ENCODE measurements at places on chromosomes 7 and 10.

- DNase-seq: no peak
These were observed 258.0 kb upstream of the HABP2 start for GRCh38 chr10:113294868-113295267.

- no peak for DNase-seq
These were observed 505 bp downstream of the NUDCD3 start for GRCh38 chr7:44489955-44490350.

DNA sequence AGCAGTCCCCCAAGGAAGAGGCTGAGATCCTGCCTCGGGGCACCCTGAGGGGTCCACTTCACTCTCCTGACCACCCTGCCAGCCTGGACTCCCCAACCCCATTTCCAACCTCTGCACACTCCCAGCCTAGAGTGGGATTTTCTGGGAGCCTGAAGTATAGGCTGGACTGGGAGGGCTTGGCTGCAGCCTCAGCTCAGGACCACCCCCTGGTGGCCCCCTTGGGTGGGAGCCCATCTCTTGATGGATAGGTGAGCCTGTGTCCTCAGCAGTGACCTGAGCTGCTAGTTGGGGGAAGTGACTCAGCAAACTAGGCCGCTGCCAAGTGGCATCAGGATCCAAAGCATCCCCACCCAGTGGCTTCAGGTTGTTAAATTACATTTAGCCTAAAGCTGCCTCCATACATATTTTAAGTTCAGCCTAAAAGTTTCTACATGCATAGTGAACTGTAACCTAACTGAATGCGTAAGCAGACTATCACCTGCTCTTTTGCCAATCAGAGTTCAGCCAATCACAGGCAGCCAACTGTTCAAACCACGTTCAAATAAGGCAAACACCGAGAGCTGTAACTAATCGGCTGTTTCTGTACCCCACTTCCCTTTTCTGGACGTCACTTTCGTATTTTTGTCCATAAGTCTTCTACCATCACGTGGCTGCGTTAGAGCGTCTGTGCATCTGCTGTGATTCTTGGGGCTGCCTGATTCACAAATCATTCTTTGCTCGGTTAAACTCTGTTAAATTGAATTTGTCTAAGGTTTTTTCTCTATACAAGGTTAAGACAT is 144.0 kb downstream of the PLPP4 start:
- no peak for DNase-seq

DNA sequence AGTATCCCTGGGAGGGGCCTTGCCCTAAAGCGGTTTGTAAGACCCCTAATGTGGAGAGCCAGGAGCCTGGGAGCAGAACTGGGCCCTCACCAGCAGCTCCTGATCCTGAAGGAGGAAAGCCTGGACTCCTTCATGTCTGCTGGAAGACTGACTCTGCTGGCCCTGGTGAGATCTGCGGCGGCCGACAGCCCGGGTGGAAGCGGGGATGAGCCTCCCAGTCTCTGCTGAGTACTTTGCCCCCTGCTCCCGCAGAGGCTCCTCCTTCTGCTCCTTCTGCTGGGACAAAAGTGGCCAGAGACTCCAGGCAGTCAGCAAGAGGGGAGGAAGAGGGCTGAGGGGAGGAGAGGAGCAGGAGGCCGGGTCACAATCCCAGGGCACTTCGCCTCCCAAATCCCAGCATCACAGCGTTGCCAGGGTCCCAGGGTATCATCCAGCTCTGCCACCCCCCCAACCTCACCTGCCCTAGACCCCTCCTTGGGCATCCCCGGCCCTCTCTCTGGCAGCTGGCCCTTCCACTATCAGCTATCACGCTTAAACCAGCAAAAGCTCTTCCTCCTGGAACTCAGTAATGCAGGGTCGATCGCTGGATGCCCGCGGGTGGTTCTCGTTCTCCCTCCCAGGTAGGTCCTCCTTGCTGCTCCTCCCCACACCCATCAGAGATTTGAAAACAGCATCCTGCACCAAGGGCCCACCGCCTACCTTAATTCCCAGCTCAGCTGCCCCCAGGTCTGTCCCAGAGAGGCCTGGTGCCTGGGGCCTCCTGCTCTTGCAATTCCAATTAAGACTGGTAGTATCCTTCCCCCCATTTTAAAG is 7.9 kb downstream of the TBATA start:
- no peak for DNase-seq

DNA sequence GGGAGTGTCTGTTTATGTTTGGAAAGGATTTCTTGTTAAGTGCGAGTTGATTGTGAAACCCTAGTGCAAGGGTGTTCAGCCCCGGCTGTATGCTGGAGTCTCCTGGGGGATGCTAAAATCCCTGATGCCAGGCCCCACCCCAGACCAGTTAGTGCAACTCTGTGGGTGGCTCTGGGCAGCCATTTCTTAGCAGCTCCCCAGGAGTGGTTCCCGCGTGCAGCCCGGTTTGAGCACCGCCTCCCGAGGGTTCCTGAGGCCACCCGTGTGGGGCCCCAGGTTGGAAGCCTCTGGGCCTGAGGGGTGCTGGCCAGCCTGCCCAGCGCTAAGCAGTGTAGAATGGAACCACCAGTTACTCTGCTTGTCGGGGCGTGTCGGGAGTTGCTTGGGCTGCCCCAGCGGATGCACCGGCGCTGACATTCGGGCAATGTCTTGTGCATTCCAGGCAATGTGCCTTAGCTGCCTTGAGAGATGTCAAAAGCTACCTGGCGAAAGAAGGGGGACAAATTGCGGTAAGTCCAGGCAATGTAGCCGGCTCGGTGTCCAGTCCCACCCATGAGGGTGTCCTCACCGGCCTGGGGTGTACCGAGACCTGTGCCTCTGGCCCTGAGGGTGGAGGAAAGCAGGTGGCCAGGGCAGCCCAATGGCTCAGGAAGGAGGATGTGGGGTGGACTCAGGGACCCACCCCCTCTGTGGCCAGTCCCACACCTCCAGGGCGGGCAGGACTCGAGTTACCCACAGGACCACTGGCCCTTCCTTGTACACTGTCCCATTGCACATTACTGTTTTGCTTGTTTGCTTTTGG is 13.2 kb downstream of the PFKFB3 start:
- DNase-seq: no peak

DNA sequence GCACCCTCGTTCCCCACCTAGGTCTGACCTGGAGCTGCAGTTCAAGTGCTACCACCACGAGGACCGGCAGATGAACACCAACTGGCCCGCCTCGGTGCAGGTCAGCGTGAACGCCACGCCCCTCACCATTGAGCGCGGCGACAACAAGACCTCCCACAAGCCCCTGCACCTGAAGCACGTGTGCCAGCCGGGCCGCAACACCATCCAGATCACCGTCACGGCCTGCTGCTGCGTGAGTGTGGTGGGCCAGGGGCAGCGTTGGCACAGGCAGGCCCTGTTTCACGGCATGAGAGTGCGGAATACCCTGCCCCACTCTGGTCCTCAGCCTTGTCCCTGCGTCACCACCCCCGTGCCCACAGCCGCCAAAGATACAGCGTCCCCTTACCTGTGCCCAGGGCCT is 46.6 kb upstream of the PPIF start:
- DNase-seq: no peak

- DNase-seq: no peak
These were observed 62.5 kb downstream of the TMEM130 start for GRCh38 chr7:98807068-98808048.

DNA sequence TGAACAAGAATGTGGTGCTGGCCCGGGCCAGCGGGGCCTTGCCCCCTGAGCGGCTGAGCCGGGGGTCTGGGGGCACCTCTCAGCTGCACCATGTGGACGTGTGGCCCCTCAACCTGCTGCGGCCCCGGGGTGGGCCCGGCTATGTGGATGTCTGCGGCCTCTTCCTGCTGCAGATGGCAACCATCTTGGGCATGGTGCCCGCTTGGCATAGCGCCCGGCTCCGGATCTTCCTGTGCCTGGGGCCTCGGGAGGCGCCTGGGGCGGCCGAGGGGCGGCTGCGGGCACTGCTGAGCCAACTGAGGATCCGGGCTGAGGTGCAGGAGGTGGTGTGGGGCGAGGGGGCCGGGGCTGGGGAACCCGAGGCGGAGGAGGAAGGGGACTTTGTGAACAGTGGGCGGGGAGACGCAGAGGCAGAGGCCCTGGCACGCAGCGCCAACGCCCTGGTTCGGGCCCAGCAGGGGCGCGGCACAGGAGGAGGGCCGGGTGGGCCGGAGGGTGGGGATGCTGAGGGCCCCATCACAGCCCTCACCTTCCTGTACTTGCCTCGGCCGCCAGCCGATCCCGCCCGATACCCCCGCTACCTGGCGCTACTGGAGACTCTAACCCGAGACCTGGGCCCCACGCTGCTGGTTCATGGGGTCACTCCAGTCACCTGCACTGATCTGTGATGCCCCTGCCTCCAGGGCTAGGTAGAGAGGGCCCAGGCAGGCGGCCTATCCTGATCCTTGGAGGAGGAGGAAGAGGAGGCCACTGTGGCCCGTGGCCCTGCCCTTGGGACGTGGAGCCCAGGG is 1.1 kb upstream of the TRIP6 start:
- DNase-seq: peak; percentile 55

GRCh38 chr10:51926337-51926736 is 226.9 kb upstream of the CSTF2T start:
- no peak for DNase-seq

GRCh38 chr10:34702093-34702937 is 112.8 kb downstream of the PARD3 start:
- no peak for DNase-seq

DNA sequence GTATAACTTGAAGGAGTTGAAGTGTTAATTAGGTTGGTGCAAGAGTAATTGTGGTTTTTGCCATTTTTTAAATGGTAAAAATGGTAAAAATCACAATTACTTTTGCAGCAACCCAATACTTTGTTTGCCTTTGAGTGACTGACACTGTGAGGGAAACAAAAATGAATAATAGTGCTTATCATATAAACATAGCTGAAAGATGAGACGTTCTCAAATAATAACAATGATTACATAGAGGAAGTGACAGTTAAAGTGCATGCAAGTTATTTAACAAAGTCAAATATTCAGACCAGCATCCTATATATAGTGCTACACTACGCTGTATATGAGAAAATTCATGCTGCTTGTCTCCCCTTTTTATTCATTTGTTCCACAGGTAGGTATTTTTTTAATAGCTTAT is 4.7 kb upstream of the HBP1 start:
- no peak for DNase-seq

- DNase-seq: no peak
These were observed 891.1 kb upstream of the AUTS2 start for GRCh38 chr7:68707159-68707558.

DNA sequence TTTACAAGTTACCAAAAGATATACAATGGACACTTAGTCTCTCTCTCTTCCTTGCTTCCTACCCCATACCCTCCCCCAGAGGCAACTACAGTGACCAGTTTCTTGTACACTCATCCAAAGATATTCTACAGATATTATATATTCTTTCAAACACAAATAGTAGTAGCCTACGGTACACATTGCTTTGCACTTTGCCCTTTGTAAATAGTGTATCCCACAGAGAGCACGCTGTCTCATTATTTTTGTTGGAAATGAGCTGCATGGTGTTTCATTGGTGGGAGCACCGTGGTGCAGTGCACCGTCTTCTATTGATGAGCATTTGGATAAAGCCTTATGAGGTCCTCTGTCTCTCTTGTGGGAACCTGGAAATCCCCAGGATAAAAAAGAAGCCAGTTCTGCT is 24.2 kb downstream of the STRA8 start:
- no peak for DNase-seq

- no peak for DNase-seq
These were observed 50.5 kb downstream of the NUDCD3 start for GRCh38 chr7:44439926-44440325.

DNA sequence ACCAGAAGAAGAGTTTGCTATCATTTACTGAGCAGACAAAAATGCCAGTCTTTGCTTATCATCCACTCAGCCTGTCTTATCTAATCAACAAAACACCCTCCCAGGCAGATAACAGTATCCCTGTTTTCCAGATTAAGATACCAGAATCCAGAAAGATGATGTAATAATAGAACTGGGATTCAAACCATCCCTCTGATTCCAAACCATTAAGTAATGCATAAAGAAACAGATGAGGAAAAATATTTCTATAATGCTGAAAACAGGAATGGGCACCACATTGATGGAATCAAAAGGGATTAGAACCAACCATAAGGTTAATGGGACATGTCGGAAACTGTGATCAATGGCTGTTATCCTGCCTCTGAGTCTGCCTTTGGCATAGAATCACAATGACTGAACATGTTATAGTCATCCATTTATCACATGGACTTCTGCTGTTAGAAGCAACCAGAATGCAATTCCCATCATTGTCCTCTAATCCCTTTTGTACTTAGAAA is 92.1 kb upstream of the RSU1 start:
- DNase-seq: no peak

- no peak for DNase-seq
These were observed 41.4 kb upstream of the ZMIZ1 start for GRCh38 chr10:79027147-79028055.

DNA sequence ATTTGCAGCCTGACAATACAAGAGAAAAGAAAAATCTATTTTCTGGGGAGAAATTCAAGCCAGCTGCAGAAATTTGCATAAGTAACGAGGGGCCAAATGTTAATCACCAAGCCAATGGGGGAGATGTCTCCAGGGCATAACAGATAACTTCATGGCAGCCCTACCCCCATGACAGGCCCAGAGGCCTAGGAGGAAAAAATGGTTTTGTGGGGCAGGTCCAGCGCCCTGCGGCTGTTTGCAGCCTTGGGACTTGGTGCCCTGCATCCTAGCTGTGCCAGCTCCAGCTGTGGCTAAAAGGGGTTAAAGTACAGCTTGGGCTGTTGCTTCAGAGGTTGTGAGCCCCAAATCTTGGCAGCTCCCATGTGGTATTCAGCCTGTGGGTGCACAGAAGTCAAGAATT is 54.3 kb downstream of the VIM start:
- DNase-seq: no peak

GRCh38 chr7:105822806-105823205 is 53.6 kb downstream of the ATXN7L1 start:
- DNase-seq: no peak

- DNase-seq: no peak
These were observed 28.1 kb downstream of the AGAP3 start for GRCh38 chr7:151114151-151115090.

DNA sequence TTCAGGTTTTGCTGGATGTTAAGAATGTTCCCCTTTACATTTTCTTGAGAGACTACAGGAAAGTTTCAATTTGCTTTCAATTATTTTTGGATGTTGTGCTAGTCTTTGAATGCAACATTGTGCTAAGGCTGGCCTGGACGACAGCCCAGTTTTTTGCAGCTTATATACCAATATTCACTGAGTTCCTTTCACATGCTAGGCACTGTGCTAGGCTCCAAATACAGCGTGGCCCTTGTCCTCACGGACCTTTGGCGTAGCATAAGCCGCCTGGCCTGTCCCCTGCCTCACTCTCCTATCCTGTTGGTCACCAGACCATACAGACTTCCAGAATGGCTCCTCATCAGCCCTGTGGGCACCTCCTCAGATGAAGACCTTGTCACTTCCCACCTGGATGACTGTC is 19.5 kb upstream of the HSPA12A start:
- DNase-seq: no peak

- DNase-seq: no peak
These were observed 17.9 kb downstream of the CRPPA start for GRCh38 chr7:16403475-16403874.

GRCh38 chr7:139854803-139855497 is 25.9 kb downstream of the TBXAS1 start:
- DNase-seq: no peak

Measured in omental fat pad (tissue), 4 donors.